ENCODE measurements at places on chromosomes 13 and 19.

GRCh38 chr13:42474954-42475353 lies 99.0 kb upstream of the TNFSF11 start:
- DNase-seq = no peak

- no peak for DNase-seq
Observed at GRCh38 chr13:41107584-41108014, 25.0 kb downstream of the KBTBD6 start.

DNA sequence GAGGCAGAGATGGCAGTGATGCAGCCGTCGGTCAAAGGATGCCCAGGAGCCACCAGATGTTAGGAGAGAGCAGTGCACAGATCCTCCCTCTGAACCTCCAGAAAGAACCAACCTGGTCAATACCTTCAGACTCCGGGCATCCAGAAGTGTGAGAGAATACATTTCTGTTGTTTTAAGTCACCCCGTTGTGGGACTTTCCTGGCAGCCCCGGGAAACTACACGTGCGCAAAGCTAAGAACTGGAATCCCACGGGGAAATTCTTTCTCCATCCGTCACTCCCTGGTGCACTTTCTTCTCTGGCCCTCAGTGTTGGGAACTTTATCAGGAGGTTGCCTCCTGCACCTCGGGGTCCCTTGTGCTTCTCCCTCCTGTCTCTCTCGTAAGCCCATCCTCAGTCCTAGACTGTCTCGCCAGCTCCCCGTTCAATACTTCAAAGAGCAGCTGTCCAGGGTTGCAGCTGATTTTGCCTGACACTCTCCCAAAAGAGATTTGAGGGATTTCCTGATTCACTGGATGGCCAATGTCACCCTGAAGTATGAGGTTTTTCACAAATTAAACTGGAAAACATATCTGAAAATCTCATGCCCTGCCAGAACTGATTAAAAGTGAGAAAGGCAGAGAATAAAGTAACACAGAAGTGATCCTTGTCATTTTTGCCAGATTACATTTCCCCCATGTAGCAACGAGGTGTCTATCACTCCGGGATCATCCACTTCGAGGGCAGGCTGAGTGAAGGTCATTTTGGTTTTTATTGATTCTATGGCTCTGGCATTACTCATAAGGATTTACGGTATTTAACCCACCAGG lies 136.8 kb downstream of the DCT start:
- no peak for DNase-seq

GRCh38 chr19:45138303-45138751 lies 22.5 kb downstream of the NKPD1 start:
- no peak for DNase-seq

DNA sequence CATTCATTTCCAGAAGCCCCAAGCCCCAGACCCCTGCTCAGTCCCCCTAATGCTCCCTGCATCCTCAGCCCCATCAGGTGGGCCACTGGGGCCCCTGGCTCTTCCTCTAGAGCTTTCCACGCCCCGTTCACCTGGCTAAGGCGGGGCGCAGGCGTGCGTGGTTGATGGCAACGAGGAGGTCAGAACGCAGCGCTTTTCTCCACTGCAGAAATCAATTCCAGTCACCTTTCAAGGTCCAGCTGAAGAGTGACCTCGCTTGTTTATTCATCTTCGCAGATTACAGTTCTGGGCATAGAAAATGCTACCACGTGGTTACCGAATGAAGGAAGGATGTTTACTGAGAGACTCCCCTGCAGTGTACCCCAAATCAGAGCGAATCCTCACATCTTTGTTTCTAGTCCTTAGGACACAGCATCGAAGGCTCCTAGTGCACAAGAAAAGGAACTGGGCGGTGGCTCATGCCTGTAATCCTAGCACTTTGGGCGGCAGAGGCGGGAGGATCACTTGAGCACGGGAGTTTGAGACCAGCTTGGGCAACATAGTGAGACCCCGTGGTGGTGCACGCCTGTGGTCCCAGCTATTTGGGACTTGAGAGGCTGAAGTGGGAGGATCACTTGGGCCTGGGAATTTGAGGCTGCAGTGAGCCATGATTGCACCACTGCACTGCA lies 828 bp upstream of the PBX4 start:
- no peak for DNase-seq

GRCh38 chr19:45074744-45075300 lies 1.5 kb downstream of the ZNF296 start:
- DNase-seq = no peak

DNA sequence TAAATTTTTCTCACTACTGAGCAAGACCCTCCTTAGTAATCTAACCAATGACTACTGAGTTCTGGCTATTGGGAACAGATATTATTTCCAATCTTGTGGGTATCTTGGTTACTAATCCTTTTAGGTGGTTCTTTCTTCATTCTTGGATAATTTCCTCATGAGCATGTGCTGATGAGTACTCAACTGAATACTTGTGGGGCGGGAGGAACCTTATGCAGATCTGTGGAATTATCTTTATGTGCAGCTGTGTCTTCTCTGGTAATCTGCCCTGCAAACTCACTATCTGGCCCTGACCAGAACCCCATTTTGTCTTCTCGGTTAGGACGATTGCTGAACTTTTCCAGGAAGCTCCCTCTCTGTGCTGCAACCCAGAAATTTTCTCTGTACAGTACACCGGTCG lies 89.7 kb upstream of the TRPC4 start:
- DNase-seq = no peak

DNA sequence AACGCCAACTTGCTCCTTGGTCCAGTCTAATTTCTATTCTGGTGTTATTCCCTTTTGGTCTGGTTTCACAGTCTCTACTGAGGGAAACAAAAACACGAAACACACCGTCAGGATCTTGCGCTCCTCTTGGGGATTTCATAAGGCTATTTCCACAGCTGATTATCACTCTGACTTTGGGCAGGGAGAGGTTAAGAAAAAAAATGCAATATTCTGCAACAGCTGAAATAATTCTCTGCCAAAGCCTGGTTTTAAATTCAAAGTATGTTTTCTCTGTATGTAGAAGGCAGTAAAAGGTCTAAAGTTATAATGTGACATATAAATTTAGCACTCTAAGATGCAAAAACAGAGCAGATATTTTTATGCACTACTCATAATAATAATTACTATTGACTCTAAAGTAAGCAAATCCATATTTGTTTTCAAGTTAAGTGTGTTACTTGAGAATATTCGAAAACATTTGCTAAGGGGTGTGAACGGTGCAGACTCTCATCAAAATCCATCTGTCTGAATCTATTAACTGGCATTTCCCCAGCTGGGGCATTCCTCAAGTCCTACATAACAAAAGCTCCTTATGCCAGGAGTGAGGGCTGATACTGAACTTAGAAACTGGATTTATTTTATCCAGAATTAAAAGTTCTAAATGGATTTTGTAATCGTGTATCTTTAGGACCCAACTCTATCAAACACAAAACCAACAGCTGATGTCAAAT lies 38.4 kb upstream of the STARD13 start:
- DNase-seq = no peak

DNA sequence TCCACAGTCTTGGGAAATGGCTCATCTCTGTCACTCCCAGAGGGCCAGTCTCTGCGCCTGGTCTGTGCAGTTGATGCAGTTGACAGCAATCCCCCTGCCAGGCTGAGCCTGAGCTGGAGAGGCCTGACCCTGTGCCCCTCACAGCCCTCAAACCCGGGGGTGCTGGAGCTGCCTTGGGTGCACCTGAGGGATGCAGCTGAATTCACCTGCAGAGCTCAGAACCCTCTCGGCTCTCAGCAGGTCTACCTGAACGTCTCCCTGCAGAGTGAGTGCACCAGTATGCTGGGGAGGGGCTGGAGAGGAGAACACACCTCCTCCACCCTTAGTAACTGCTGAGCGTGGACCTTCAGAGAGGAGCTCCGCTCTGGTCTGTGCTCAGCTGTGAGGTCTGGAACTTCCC lies 2.3 kb downstream of the SIGLEC9 start:
- no peak for DNase-seq

- no peak for DNase-seq
Observed at GRCh38 chr13:101784313-101784712, 331.8 kb downstream of the ITGBL1 start.

- no peak for DNase-seq
Observed at GRCh38 chr13:93953841-93954240, 525.6 kb downstream of the DCT start.

DNA sequence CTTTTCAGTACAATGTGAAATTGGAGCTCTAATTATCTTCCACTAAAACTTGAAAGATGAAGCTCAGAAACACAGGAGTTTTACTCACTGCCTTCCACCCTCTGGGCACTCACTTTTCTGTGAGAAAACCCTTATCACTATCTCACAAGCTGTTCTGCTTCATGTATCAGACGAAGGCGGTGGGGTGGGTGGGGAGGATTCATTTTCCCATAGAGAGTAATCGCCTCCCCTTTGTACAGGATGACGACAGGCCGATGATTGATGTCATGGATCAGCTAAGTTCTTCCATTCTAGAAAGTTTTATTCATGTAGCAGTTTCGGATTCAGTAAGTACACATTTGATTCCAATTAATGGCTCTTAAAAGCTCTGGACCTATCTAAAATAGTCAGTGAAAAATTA lies 139.9 kb downstream of the ZAR1L start:
- no peak for DNase-seq

GRCh38 chr19:42291435-42291810 lies 10.5 kb upstream of the PRR19 start:
- DNase-seq = no peak

GRCh38 chr19:5567360-5567969 lies at the start of gene TINCR:
TSS of gene TINCR (minus strand) at chr19:5567953.
- DNase-seq = no peak

GRCh38 chr13:48126944-48127830 lies 32.3 kb upstream of the MED4 start:
- DNase-seq = peak; percentile 7

GRCh38 chr19:17748884-17749638 lies 2.2 kb upstream of the FCHO1 start:
- no peak for DNase-seq

DNA sequence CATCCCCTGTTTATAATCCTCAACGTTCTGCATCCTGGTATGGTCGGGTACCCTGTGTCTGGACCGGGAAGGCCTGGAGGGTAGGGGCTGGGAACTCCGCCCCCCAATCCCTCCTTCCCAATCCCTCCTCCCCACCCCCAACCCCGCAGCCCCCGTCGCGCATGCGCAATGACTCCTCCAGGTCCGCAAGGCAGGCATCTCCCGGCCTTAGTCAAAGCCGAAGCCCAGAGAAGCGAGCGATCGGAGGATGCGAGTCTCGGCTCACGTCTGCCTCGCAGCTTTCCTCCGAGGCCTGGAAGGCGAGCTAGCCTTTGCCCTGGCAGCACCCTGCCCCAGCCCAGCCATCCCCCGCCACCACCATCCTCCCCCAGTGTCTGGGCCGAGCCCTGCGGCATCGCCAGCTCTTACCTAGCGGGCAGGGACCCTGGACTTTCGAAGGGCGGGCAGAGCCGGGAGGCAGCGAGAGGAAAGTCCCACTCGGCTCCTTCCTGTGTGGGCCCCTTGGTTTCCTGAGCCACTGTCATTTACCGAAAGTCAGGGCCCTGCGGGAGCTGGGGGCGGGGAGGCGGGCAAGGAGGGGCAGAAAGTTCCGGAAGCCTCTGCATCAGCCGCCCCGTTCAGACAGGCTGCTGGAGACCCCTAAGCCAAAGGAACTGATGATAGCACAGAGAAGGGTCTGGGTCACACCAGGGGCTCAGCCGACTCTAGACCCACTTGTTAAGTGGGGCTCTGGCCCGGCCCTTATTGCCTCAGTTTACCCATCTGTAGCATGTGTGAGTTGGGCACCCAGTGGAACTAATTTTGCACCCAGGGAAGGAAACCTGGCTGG lies at the start of gene JAK3:
Gene JAK3 (minus strand): TSS at position 445 of the 829 bp plus-strand sequence. CDS start 3,565 bp downstream, outside the sequence.
- peak; percentile 72 for DNase-seq

GRCh38 chr13:33280279-33280905 lies 5.2 kb downstream of the STARD13 start:
- no peak for DNase-seq

DNA sequence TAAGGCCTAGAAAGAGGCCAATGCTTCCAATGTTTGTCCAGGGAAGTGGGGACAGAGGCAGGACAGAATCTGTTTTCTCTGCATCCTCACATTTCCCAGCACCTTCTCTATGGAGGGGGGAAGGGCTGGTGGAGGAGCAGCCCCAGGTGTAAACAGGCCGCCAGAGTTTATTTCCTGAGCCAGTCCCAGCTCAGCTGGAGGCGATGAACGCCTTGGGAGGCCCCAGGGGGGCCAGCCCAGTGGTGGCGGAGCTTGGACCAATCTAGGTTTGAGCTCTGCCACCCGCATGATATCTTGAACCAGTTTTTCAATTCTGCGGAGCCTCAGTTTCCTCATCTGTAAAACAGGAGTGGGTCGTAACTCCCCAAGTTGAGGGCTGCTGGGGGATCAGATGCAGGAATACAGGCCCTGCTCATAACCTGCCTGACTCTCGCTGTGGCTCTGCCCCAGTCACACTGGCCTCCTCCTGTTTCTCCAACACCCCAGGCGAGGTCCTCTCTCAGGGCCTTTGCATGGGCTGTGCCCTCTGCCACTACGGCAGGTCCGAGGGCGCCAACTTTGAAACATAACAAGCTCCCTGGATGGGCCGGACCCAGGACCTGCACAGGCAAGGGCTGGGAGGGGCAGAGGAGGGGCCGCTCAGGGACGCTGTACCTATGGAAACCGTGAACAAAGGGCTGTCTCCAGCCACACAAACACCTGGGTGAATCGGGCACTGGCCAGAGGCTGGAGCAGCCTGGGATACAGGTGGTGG lies 1.1 kb downstream of the TNFAIP8L1 start:
- DNase-seq = no peak

DNA sequence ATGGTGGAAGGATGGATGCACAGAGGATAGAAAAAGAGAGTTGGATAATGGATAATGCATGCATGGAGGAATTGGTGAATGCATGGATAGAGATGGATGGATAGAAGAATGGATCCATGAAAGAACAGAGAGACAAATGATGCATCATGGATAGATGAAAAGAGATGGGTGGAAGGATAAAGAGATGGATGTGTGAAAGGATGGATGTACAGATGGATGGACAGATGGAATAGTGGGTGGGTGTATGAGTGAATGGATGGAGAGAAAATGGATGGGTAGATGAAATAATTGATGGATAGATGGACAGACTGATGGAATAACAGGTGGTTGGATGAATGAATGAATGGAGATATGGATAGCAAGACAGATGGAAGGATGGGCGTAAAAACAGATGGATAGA lies 25.7 kb downstream of the OLFM2 start:
- no peak for DNase-seq

- DNase-seq = no peak
Observed at GRCh38 chr13:68714292-68714691, 1393.3 kb upstream of the ATXN8OS start.

GRCh38 chr13:62305756-62306155 lies 890.1 kb upstream of the PCDH20 start:
- no peak for DNase-seq

Data from activated effector memory CD4-positive, alpha-beta T cell treated with Interleukin-2 at 50 U/mL for 16 hours (primary cell).